ACHN (cell line): ENCODE measurements at places on chromosomes 4 and X.
A peak's percentile ranks its signal among the peaks of the same experiment; 100 is the strongest.

DNA sequence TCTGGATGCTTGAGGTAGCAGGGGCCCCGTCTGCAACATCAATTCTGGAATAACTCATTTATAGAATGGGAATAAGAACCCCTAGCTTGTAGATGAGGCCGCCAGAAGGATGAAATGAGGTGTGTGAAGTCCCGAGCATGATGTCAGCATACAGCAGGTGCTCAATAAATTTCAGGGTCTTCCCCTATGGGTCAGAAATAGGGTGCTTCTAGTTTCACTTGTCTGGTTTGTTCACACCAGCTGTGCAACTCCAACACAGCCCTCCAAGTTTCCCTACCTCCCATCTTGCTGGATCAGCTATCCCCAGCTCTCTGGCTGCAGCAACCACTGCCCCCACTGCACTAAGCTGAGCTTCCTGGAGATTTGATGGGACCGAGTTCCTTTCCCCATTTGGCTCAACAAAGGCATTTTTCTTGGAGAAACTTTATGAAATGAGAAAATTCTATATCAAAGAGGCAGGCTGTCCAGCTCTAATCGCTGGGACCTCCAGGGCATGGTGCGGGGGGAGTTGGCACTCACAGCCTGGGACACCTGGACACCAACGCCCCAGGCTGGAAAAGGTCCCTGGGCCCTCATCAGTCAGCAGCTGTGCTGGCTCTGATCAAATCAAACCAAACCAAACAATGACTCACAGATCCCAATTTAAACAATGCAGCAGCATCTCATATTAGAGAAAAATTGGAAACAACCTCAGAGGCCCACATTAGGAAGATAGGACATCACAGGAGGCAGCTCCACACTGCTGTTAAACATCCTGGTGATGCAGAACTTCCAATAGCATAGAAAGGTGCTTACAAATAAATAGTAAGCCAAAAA lies 13.3 kb downstream of the SLC2A9 start:
- DNase-seq: no peak

GRCh38 chrX:153921070-153921469 lies 5.0 kb downstream of the ARHGAP4 start:
- DNase-seq: no peak

DNA sequence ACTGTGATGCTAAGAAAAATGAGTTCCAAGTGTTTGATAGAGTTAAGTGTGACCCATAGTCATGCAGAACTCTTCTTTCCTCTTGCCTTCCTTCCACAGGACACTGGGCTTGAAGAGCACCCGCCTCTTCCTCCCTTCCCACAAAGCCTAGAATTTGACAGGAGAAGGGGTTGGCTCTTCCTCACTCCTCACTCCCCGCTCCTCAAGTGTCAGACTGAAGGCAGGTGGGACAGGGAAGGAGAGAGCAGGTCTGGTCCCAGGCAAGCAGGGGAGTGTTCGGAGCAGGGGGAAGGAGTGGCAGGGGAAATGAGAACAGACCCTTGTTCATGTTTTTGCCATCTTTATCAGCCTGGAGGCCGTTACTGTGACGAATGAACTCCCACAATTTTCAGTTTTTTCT lies 10.7 kb downstream of the MAGED2 start:
- DNase-seq: no peak

DNA sequence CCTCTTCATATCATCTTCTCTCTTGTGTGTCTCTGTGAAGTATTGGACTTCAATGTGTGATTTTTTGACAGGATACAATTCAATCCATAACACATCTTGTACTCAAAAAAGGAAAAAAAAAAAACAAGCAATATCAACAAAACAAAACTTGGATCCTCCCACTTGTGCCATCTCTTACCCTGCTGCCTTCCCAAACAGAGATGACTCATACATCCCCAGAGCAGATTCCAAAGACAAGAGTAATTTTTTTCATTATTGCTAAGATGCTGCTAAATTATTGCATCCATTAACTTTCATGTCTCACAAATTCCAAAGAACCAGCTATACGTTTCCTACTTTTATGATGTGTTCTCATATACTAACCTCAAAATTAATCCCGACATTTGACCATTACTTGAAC lies 479.2 kb downstream of the GBA3 start:
- no peak for DNase-seq

GRCh38 chr4:106614441-106614840 lies 245.9 kb upstream of the GIMD1 start:
- DNase-seq: no peak

DNA sequence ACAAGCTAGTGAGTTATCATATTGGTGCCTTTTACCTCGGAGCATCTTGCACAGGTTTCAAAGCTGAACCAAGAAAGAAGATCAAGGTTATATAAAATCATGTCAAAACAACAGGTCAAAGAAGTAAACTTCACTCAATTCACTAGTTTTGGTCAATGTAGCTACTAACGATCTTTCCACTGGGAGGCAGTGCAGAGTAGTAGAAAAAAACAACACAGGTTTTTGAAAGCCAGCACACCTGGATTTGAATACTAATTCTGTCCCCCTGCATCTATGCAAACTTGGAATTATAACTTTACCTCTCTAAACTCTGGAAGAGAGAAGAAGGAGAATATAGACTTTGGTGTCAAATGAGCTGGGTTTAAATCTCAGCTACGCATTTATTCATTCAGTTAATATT lies 266.1 kb downstream of the GRIA3 start:
- peak; percentile 1 for DNase-seq

- no peak for DNase-seq
Observed at GRCh38 chrX:10628906-10629305, 8.5 kb upstream of the MID1 start.

DNA sequence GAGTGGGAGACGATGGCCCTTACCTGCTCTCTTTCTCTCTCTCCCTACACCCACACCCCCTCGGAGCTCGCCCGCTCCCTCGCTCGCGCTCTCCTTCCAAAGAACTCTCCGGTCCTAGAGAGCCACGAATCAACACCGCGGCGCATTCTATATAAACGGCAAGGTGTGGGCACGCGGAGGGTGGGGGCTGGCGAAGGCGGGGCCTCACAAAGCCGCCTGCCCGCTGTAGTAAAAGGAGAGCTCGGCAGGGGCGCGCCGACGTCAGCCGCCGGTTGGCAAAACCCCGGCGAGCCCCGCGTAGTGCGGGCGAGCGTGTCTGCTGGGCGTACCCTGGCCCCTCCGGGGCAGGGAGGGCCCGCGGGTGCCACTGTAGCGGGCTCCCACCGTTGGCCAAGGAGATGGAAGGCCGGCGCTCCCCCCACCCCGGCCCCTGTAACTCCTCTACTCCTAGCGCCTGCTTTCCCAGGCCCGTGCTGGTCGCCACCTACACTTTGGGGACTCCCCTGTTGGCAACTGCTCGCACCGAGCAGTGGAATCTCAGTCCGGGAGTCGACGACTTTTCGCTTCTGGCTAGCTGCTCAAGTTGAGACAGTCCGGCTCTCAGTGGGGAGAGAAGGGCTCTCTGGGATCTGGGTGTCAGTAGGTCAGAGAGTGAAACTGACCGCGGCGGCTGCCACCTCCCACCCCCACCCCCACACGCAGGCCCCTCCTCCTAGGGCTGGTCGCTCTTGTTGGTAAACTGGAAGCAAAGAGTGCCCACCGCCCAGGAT lies 325.5 kb upstream of the F9 start:
- no peak for DNase-seq

GRCh38 chrX:22760513-22761057 lies 239.2 kb upstream of the DDX53 start:
- DNase-seq: peak; percentile 1

- DNase-seq: no peak
Observed at GRCh38 chrX:136692271-136692670, 44.3 kb downstream of the CD40LG start.

GRCh38 chr4:3462321-3462789 lies 751 bp upstream of the DOK7 start:
- no peak for DNase-seq

DNA sequence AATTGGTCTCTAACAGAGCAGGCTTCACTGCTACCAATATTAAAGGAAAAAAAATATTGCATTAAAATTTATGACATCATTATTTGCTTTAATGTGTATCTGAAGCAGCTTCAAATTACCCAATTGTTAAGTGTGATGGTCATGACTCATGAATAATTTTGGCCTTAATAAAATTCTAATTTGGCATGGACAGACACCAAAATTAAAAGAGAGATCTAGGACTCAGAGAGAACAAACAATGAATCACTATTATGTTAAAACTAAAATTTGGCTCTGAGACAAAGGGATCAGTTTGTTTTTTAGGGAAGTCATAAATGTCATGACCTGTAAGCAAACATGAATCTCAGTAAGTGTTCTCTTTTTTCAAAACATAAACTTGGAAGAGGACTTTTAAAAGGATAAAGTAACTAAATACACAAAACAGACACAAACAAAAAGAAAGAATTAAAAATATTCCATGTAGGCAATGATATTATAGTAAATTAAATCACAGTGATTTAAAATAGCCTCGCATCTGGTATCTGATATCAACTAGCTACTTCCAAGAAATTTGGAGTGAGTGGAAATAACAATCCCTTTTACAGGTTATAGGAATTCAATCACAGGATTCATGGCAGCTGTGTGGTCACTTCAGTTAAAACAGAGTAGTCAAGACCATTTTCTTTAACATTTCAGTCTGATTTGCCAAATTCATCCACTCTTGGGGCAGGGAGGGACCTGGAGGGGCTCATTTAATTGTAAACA lies 11.6 kb downstream of the VEGFC start:
- DNase-seq: no peak

DNA sequence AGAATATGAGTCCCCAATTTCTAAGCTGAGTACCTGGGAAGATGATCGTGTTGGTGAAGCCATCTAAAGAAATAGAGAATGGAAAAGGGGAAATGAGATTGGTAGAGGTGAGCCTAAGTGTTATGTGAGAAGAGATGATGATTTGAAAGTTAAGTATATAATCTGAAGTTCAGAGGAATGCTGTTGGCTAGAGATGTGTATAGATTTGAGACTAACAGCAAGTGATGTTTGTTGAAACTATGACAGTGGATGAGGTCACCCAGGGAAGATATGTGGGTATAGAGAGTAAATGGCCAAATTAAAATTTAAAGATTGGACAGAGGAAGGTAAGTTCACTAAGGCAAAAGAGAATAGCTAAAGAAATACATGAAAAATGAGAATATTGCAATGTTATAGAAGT lies 324.2 kb downstream of the MAPK10 start:
- no peak for DNase-seq

DNA sequence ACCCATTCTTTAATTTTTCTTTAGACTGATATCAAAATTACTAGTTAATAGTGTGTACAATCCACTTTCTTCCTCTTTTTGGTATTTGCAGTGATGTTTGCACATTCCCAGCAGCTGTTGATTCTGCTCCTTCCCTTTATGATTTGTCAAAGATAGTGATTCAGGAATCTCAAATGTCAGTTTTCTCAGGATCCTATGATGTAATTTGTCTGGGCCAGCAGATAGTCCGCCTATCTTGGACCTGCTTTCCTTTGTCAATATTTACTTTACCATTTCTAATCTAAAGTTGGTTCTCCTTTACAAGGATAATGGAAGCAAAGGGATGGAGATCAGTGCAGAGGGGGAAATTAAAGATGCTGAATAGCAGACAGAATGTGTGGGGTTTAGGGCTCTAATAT lies 122.1 kb downstream of the REELD1 start:
- no peak for DNase-seq

DNA sequence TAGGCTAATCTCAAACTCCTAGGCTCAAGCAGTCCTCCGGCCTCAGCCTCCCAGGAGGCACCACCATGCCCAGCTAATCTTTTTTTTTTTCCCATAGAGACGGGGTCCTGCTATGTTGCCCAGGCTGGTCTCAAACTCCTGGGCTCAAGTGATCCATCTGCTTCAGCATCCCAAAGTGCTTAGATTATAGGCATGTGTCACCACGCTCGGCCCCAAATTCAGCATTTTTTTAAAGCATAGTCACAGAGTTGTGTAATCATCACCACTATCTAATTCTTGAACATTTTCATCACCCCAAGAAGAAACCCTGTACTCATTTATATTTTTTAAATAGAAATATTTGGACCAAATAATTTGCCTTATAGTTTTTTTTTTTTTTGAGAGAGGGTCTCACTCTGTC lies 10.3 kb downstream of the CENPI start:
- DNase-seq: no peak

DNA sequence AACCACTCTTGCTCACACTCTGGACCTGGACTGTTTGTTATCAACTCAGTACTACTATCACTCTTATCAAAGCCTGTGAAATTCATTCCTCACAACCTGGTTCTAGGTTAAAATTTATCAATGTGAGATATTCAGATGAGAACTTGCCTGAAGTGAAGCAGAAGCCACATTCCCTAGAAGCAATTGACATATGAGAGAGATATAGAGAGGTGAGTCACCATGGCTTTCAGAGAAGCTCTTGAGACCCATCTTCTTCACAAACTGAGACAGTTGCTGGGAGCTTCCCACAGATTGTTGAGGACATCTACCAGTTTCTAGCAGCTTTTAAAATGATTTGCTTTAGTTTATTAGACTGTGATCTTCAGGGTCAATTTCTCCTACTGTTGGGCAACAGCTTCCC lies 316.9 kb upstream of the TET2 start:
- no peak for DNase-seq

DNA sequence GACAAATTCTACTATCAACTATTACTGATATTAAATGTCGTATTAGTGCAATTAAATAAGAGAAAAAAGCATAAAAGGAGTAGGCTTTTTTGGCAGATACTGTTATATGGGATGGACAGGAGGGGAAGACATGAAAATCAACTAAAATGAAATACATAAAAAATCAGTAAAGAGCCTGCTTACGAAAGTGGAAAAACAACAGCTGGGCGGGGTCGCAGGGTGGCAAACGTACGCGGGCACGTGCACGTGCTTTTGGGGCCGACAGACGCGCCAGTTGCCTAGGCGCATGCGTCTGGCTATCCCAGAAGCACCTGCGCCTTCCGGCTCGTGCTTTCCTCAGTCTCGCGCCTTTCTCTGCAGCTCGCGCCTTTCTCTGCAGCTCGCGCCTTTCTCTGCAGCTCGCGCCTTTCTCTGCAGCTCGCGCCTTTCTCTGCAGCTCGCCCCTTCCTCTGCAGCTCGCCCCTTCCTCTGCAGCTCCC lies at the start of gene YY2:
TSS of gene YY2 (plus strand) at position 51 of the 479 bp plus-strand sequence. CDS start 498 bp downstream, outside the sequence.
- DNase-seq: no peak

- DNase-seq: no peak
Observed at GRCh38 chr4:26907731-26908599, 47.3 kb downstream of the STIM2 start.

DNA sequence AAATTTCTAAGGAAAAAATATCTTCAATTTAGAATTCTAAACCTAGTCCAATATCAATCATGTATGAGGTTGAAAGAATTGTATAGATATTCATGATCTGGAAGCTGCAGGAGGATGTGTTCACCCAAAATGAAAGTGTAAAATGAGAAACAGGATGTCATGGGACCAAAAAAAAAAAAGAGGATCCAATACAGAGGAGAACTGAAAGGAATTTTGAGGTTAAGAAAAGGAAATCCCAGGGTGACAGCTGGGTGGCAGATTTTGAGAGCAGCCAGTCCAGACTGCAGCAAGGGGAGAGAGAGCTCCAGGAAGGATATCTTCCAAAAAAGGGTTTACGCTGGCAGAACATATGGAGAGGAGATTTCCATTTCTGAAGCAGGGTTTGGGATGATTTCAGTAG lies 38.9 kb downstream of the TLR10 start:
- DNase-seq: no peak

DNA sequence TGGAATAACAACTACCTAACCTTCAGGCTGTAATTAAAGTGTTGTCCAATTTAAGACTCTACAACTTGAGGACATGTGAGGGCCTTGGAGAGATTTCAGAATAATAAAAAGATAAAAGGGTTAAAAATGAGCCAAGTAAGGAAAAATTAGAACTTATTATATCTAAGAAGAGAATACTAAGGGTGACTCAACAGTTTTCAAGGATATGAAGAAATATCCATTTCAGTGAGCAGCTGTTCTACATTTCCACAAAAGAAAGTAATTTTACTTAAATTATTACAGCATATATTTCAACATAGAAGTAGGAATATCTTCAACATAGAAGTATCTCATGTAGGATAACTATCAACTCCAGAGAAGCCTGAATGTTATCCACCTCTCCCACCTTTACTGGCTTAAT lies 11.3 kb downstream of the SNX12 start:
- DNase-seq: no peak
